ENCODE measurements at places on chromosomes 2 and 18.

GRCh38 chr2:227207573-227207972 lies 43.1 kb downstream of the COL4A3 start:
- DNase-seq: no peak

DNA sequence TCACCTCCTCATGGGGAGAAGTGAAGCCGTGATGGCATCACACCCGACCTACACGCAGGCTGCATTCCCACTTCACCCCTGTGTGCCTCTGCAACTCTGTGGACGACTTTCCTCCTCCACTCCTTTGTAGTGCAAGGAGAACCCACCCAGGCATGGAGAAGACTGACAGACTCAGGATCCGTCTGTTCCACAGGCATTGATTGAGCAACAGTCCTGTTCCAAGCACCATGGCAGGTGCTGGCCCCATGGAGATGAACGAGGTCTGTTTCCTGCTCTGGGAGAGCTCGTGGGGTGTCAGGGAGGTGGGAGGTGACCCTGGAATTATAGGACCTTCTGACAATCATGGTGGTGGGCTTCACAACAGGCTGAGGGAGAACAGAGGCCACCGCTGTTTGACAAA lies 284.7 kb upstream of the HDAC4 start:
- no peak for DNase-seq

DNA sequence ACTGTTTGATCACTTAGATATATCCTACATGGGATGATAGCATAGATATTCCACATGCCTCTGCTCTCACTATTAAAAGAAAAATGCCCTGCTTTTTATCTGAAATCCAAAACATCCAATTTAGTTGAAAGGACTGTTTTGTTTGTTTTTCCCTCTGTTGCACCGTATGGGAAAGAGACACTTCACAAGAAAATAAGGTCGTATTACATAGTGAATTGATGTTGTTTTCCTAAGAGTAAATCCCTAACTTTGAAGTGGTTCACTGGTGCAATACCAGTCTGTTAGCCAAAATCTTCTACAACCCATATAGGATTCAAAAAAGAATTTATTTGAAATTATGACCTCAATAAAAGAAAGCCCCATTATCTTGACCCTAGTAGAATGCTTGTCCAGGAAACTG lies 18.1 kb downstream of the TGFA start:
- no peak for DNase-seq

- DNase-seq: no peak
Measured at GRCh38 chr2:186780701-186781316, 68.2 kb downstream of the ZSWIM2 start.

DNA sequence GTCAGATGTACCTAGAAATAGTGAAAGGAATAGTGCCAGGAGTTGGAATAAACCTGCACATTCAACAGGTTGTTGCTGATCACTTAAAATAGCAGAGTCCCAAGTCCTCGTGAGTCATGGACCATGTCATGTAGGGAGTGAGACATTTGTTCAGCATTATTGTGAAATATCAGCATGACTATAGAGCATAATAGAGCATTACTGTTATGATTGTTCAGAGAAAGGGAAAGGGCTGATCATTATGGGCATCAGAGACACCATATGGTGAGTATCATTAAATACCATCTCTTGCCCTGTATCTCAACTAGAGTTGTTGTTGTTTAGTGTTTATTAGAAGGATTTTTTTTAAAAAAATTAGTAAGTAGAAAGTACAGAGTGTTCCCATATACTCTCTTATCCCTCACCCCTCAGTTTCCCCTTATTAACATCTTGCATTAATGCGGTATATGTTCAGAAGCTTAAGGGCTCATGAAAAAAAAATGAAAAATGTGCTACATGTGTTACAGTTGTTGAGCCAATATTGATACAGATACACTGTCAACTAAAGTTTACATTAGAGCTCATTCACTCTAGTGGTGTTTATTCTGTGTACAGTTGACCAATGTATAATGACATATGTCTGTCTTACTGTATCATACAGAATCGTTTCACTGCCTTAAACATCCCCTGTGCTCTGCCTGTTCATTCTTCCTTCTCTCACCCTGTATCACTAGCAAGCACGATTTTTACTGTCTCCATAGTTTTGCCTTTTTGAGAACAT lies 5.7 kb downstream of the ELAC1 start:
- DNase-seq: no peak

GRCh38 chr18:46239549-46239948 lies 135.4 kb downstream of the HAUS1 start:
- no peak for DNase-seq

- DNase-seq: no peak
Measured at GRCh38 chr2:19885791-19886190, 16.0 kb downstream of the TTC32 start.

GRCh38 chr18:58983260-58984155 lies 118.8 kb downstream of the ZNF532 start:
- DNase-seq: no peak

DNA sequence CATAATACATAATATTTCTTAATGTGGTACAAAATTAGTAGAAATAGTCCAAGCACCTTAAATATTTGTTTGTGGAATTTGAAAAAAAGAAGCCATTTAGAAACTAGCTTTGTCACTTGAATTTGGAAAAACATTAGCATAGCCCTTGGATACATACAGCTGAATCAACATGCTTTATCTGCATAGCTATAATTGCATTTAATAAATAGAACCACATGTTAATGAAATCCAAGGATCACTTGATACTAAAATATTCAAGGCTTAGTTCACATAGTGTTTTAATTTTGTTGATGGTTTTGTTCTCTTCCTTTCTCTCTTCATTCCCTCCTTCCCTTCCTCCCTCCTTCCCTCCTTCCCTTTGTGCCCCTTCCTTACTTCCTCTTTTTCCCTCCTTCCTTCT lies 169.4 kb upstream of the NRXN1 start:
- no peak for DNase-seq

GRCh38 chr2:181458871-181459270 lies 1.7 kb downstream of the ITGA4 start:
- no peak for DNase-seq

DNA sequence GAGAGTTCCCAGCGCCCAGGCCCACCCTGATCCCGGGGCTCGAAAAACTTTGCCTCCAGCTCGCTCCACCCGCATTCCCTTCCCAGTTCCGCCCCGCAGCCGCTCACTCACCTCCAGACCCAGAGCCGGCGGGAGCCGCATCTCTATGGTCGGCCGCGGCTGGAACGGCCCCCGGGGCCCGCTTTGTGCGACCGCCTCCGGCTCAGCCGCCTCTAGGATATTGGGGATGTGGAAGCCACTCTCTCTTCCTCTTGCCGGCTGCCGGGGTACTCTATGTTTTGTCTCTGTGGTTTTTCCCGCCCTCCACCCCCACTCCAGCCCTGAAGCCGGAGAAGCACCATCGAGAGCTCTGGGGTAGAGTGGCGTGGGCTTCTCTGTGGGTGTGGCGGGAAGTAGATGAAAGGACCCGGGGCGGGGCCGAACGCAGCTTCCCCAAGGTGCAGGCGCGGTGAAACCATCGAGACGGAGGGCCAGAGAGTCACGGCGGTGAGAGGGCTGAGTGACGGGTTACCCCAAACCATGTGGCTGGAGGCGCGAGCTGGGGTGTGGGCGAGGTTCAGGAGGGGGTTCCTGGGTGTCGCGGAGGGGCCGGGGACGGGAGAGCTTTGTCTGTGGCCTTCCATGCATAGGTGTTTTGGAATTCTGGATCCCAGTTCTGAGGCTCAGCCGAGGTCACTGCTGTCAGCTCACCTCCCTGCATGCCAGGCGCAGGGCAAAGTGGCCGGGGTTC lies at the start of the genes BCS1L and ZNF142:
TSS of gene BCS1L (plus strand) at position 426 of the 730 bp plus-strand sequence. CDS start 1,305 bp downstream, outside the sequence.
TSS of gene ZNF142 (minus strand) at position 366 of the 730 bp plus-strand sequence. CDS start 3,194 bp downstream, outside the sequence.
- peak; percentile 86 for DNase-seq

DNA sequence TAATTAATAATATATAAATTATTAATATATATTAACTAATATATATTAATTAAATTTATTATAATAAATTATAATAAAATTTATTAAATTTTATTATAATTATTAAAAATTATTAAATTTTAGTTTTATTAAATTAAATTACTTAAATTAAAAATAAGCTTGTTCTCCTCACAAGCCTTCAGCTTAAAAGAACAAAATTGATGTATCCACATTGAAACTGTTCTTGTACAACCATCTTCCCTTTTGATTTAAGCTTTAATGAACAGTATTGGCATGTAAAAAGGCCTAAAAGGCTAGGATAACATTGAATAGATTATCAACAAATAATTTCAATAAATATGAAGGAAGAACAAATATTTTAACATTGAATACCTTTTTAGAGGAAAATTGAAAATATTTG lies 62.4 kb upstream of the XIRP2 start:
- no peak for DNase-seq

GRCh38 chr2:162473-163382 lies 101.1 kb downstream of the SH3YL1 start:
- DNase-seq: no peak

DNA sequence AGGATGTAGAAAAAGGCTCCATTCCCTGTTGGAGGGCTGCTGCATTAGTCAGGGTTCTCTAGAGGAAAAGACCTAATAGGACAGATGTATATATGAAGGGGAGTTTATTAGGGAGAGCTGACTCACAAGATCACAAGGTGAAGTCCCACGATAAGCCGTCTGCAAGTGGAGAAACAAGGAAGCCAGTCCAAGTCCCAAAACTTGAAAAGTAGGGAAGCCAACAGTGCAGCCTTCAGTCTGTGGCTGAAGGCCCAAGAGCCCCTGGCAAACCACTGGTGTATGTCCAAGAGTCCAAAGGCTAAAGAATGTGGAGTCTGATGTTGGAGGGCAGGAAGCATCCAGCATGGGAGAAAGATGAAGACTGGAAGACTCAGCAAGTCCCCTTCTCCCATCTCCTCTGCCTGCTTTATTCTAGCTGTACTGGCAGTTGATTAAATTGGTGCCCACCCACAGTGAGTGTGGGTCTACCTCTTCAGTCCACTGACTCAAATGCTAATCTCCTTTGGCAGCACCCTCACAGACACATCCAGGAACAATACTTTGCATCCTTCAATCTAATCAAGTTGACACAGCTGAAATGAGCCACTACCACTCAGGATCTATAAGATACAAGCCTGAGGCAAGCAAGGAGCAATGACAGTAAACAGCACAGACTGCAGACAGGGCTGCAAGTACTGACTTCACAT lies 30.0 kb upstream of the ATG16L1 start:
- no peak for DNase-seq

DNA sequence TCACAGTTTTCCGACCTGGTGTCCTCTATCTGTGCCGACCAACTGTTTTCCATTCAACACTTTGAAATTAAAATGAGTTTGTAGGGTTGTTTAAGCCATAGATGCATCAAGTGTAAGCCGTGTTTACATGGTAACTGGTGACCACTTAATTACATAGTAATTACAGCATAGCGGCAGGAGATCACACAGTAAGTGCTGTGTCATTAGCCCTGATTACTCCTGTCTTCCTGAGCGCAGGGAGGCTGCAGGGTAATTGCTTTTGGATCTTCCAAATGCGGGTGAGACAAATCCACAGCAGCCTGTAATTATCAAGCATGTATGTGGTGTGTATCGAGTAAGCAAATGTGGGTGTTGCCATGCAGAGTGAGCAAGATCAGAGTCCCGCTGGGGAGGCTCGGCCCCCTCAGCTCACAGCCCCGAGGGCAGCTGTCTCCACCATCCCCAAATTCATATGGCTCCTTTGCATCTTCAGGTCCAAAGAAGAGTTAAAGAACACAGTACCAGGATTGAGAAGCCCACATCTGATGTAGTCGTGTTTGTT lies 71.5 kb upstream of the HDAC4 start:
- no peak for DNase-seq

DNA sequence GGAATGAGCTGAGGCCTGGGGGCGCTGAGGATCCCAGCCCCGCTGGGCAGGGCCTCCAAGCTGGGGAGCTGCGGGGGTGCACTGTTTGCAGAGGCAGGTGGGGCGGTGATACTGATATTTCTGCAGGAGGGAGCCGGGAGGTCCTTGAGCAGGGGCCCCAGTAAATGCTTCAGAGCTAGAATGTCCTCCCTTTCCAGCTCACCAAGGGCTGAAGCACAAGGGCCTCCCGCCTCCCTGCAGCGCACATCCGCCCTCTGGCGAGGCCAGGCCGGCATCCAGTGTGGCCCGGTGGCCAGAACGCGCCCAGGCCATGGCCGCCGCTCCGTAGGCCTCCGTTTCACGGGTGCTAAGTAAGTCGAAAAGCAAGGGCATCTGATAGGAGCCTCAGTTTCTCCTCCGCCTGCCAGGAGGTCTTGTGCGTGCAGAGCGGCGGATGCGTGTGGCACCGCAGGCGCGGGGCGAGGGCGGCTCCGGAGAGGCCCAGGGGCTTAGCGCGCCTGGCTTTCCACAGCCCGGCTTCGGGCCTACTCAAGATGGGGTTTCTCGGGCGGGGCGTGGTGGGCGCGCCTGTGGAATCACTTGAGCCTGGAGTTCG lies 29.5 kb upstream of the CHMP1B start:
- no peak for DNase-seq

- DNase-seq: no peak
Measured at GRCh38 chr2:36445185-36445866, 89.7 kb downstream of the CRIM1 start.

GRCh38 chr2:215929602-215930335 lies 83.6 kb downstream of the MREG start:
- DNase-seq: no peak

- no peak for DNase-seq
Measured at GRCh38 chr2:73896362-73897239, 3.8 kb downstream of the ACTG2 start.

DNA sequence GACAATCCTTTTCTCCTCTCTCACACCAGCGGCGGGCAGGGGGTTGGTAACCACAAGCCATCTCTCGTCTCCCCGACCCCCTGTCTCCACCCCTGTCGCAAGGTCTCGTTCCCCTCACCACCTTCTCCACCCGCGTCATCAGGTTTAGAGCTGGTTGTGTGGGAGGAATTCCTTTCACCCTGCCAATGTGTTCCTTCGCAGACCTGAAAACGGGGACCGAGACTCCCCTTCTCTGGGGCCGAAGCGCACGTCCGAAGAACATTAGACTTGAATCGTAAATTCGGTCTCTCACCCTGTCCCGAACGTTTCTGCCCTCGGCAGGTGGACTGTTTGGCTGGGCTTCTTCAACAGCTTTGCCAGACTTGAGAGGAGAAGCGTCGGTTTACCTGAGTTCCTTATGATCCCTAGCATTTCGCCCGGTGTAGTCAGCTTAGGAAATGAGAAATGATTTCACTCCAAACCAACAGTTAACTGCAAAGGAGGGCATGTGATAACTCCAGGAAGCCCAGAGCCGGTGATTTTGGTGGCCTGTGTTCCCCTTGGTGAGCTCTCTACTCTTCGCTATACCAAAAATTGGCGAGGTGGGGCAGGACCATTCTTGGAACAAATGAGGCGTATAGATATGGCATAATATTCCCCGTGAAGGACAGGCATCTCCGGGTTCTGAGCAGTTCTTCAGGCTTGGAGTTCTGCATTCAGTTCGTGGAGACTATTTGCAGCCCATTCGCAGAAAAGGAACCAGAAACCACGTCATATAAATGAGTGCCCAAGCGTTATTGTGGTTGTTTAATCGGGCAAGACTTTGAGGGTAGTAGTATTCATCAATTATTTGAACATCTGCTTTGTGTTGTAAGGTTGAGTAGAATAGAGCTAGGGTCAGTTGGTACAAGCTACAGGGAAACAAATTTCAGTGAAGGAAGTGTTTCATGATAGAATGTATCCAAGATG lies 694 bp downstream of the CFAP36 start:
- peak; percentile 27 for DNase-seq

DNA sequence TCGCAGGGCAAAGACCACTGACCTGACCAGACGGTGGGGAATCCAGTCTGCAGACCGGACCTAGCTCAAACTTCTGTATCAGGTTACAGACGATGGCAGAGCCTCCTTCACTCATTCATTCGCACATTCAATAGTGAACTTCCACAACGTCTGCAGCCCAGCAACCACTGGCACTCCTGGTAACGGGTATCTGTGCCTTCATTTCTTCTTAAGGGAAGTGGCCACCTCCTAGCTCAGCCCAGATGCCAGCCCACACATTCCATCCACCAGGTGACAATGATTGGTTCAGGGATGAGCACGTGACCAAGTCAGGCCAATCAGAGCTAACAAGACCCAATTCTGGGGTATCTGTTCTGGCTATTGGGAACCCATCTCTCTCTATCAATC lies 15.9 kb upstream of the ARMC9 start:
- DNase-seq: no peak
